ENCODE measurements at places on chromosomes 3 and 15.

- no peak for DNase-seq
Measured at GRCh38 chr3:194481103-194481502, 5.7 kb downstream of the ATP13A3 start.

- DNase-seq: no peak
Measured at GRCh38 chr15:77869021-77869895, 208.3 kb downstream of the TBC1D2B start.

GRCh38 chr3:56899078-56899477 lies 97.3 kb upstream of the ARHGEF3 start:
- no peak for DNase-seq

DNA sequence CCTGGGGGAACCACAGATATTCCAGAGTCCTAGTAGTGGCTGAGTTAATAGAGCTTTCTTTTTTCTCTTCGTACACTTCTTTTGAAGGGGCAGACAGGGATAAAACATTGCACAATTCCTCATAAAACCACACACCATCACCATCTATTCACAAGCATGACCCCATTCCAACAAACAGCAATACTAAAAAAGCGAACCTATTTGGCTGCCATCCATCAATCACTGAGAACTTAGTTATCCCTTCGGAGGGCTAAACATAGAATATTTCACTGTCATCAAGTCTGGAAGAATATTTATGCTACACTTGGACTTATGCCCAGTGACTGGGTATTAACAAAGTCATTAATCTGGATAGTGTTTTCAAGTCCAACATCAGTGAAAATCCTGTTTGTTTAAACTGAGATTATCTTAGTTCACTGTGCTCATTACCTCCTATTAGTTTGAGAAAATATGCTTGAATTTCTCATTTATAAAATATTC lies 80.3 kb upstream of the PRTG start:
- no peak for DNase-seq

- DNase-seq: no peak
Measured at GRCh38 chr3:194689493-194689944, 3.8 kb downstream of the FAM43A start.
